NCI-H2081 treated with DMSO at 0.1 percent for 48 hours (cell line): ENCODE measurements at places on chromosomes 16 and 17.

DNA sequence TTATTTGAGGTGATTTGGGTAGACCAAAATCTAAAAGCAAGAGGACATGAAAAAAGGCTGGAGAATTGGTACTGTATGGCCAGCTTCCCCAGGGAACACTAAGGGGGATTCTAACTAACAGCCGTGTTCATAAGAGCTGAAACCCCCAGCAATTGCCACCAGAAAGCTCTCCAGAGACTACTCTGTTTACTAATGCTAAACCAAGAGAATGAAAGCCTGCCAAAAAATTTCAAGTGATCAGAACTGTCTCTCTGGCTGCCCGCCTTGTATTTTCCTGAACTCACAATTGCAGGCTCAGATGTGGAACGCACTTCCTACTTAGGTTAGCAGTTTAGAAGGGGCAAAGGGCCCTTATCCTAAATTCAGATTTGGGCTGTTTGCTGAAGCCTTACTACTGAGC is 24.1 kb downstream of the MYH10 start:
- DNase-seq = no peak

DNA sequence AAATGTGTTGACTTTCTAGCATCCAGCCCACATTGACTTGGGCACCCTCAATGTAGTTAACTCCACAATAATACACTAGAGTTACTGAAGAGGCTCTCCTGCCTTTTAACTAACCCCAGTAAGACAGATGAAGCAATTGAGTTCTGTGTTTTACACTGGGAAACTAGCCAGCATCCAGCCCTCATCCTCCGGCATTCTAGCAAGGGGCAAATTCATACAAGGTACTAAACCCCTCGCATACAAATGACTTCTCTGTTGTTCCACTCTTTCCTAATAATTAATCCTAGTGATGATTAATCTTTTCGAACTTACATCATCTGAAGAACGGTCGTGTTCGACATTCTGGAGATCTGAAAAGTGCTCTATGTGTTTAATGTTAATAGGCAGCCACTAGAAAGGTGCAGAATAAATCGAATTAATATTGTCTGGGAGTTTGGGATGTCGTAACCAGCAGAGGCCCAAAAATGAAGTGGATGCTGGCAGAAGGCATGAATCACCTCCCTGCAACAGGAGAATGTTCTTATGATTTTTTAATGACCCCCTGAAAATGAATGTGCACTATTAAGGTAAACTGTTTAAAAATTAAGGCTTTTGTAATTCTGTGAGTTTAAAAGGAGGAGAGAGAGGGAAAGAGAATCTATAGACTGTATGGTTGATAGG is 249.4 kb downstream of the SNX29 start:
- DNase-seq = no peak

DNA sequence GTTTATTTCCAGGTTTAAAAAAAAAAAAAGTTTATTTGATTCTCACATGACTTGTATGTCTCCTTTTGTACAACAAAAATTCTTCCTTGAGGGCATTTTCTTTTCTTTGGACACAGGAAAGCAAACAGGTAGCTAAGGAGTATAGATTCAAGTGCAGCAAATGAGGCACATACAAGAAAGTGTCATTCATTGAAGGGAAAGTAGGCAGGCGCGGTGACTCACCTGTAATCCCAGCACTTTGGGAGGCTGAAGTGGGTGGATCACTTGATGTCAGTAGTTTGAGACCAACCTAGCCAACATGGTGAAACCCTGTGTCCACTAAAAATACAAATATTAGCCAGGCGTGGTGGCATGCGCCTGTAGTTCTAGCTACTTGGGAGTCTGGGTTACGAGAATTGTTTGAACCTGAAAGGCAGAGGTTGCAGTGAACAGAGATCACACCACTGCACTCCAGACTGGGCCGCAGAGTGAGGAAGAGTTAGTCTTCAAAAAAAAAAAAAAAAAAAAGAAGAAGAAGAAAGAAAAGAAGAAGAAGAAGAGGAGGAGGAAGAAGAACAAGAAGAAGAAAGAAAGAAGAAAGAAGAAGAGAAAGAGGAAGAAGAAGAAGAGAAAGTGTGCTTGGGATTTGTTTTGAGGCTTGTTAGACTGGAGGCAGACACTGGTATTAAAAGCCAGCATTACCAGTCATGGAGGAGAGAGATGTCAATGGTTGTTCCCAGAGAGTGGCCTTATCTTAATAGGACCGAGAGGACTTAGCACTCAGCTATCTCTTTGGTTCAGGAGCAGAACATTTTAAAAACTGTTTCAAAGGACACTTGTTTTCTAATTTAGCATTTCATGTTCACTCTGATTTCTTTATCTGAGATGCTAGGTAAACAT is 19.7 kb downstream of the GINS3 start:
- no peak for DNase-seq

DNA sequence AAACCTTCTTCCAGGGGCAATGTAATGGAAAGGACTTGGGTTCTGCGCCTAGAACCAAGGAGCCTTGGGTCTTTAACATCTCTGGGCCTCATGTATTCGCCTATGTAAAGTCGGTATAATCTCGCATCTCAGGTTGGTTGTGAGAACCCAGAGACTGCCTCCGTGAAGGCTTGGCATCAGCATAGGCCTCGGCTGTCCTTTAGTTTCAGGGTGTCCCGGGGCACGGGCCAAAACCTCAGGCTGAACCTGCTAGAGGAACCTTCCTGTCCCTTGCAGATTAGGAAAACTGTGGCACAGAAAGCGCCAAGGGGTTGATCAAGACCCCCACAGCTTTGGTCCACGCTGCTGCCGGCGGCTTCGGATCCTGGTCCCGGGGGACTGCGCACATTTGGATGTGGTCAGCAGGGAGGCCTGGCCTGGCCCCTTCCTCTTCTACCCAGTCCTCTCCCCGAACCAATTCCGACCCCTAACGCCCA is 772 bp upstream of the PHAF1 start:
- DNase-seq = no peak

GRCh38 chr17:65455972-65456343 is 105.5 kb downstream of the AXIN2 start:
- no peak for DNase-seq

GRCh38 chr16:12771341-12771798 is 32.3 kb downstream of the CPPED1 start:
- DNase-seq = no peak

- DNase-seq = no peak
Observed at GRCh38 chr17:652314-652713, 62.3 kb downstream of the VPS53 start.

- no peak for DNase-seq
Observed at GRCh38 chr17:78095035-78095434, 33.5 kb downstream of the TMC6 start.
